ENCODE measurements at places on chromosomes 5 and 9.

GRCh38 chr9:127568618-127568970, 43.5 kb upstream of the STXBP1 start:
- DNase-seq = no peak

GRCh38 chr5:128722551-128722950, 184.5 kb upstream of the FBN2 start:
- DNase-seq = no peak

GRCh38 chr9:125133403-125134329, 9.7 kb downstream of the SCAI start:
- DNase-seq = no peak

DNA sequence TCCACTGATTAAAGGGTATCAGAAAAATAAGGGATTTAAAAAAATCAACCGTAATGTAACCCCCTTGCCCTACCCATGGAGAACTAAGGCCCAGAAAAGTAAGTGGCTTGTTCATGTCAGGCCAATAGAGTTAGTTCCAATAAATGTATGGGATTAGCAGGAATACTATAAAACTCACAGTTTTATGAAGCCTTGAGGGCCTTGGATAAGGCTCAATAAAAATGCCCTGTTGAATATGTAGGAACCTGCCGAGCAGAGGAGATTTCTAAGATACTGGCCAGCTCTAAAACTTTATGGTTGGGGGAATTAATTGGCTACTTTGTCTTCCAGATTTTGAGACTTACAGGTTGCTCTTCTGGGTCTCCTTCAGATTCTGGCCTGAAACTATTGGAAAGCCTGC, 231.0 kb downstream of the GLIS3 start:
- no peak for DNase-seq

- no peak for DNase-seq
These were observed 58.3 kb downstream of the TMEM174 start for GRCh38 chr5:73231246-73231778.

GRCh38 chr5:981456-981855, 27.1 kb upstream of the NKD2 start:
- DNase-seq = no peak

DNA sequence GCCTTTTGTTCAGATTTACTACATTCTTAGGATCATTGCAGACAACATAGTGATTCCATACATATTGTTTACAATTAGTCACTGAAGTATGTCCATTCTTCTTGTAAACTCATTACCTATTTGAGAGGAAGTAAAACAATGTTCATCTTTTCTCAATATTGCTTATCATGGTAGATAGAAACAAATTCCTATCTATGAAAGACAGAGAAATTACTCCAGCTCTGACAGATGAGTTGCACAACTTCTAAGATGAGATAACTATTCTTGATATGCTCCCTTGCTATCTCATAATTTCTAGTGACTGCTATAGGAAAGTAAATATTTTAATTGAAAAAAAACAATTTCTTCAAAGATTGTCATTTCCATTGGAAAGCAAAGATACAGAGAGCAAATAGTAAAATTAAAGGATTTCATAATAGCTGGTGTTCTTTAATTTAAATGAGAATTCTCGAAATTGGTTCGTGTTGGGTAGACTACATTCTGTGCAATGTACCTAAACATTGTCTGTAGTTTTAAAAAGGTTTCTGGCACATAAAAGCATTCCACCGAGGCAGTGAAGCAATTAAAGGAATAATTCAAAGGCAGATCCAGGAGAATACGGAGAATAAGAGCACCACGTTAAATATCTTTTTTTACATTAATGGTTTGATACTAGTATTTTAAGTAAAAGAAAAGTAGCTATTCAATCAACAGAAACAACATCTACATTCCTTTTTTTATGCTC, 1029.1 kb upstream of the ACO1 start:
- DNase-seq = no peak

DNA sequence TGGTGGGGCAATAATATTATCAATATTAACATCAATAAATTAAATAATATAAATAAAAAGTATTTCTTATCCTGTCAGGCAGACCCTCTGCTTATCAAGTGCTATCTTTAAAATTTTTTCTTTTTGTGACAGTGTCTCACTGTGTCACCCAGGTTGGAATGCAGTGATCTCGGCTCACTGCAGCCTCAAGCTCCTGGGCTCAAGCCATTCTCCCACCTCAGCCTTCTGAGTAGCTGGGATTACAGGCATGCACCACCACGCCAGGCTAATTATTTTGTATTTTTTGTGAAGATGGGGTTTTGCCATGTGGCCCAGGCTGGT, 53.2 kb downstream of the NDST1 start:
- no peak for DNase-seq

- DNase-seq = no peak
These were observed at the start of gene MCIDAS for GRCh38 chr5:55226934-55227663. Gene MCIDAS, minus strand, starts transcription at chr5:55227315. Its CDS starts 177 bp downstream, at chr5:55227138.

GRCh38 chr5:173895401-173896165, 7.4 kb downstream of the CPEB4 start:
- no peak for DNase-seq

DNA sequence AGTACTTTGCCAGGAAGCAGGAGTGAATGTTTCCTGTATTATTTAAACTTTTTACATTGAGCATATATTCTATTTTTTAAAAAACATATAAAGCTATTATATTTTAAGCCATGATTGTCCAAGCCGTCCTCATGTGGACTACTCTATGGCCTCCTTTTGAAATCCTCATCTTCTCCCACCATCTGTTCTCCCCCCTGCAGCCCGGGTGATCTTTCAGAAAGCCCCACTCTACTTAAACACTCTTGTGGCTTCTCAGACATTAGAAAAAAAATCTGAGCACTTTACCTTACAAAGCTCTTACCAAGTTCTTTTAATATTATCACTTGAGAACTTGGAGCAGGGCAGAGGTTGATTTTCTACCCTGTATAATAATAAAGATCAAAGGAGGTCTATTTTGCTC, 95.4 kb downstream of the CAVIN4 start:
- DNase-seq = no peak

GRCh38 chr5:150457121-150457520, 7.6 kb upstream of the RPS14 start:
- no peak for DNase-seq

Measured in NCI-H2107 (cell line).